Activated CD8-positive, alpha-beta T cell treated with anti-CD3 and anti-CD28 coated beads, Interleukin-2, amount 10 ng/mL, durations not matched to agents 7 days and 5 days (primary cell): ENCODE measurements at places on chromosomes 1 and 21. TPM values are rescaled to one million over a fixed set of nuclear protein-coding genes. Genes with fewer than 3 reads are reported as not detected.

DNA sequence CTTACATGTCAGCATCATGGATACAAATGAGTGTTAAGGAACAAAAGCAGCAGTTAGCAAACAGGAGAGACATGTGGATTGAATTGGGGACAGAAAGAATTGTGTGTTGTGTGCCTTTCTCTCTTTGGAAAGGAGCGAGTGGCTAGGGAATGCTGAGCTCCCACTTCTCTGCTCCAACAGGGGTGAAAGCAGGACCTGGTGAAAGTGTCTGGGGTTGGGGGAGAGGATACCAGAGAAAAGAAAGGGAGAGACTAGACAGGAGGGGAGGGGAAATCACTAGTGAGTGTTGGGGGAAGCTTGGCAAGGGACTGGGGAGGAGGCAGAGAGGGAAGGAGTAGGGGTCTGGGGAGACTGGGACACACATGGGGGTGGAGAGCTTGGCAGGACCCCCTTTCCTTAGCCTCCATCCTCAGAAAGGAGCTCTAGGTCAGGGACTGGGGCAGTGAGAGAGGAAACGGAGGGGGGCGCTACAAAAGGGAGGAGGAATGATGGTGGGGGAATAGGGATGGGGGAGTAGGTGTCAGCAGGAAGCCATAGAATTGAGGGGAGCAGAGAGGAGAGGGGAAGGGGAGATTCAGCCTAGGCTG, 2.2 kb downstream of the KIRREL1 start:
- H3K4me3 ChIP-seq, result no peak overlapping the region
- DNase-seq, result no peak
- no peaks in the 10 kb centered on the region for H3K4me1 ChIP-seq
- H3K27ac ChIP-seq, result no peak overlapping the region

GRCh38 chr1:216742625-216743024, 19.4 kb upstream of the ESRRG start:
- no peak for DNase-seq
- H3K4me1 ChIP-seq, result no peaks in the 10 kb centered on the region
- no peak overlapping the region for H3K27ac ChIP-seq
- H3K4me3 ChIP-seq, result no peak overlapping the region
- no peaks in the 10 kb centered on the region for H3K27me3 ChIP-seq

The ACADM gene
- 52.1 TPM for total RNA-seq

- H3K27me3 ChIP-seq, result peaks cover 7% of the 10 kb centered on the region
- no peaks in the 10 kb centered on the region for H3K36me3 ChIP-seq
- no peak for DNase-seq
- H3K27ac ChIP-seq, result no peak overlapping the region
- no peak overlapping the region for H3K4me3 ChIP-seq
These were observed 163.6 kb downstream of the TNFSF18 start for GRCh38 chr1:172887162-172887561.

GRCh38 chr21:20971296-20971921, 26.8 kb upstream of the NCAM2 start:
- H3K27me3 ChIP-seq, result no peaks in the 10 kb centered on the region
- no peak overlapping the region for H3K27ac ChIP-seq
- no peaks in the 10 kb centered on the region for H3K4me1 ChIP-seq
- H3K36me3 ChIP-seq, result no peaks in the 10 kb centered on the region
- DNase-seq, result peak; percentile 28

The BCAR3 gene
- total RNA-seq, result 0.79 TPM

- no peak for DNase-seq
- H3K4me1 ChIP-seq, result peaks cover 3% of the 10 kb centered on the region
- H3K27ac ChIP-seq, result no peak overlapping the region
- H3K4me3 ChIP-seq, result no peak overlapping the region
These were observed 133.1 kb downstream of the AKT3 start for GRCh38 chr1:243716906-243717305.

The SPRR1B gene
- not detected for total RNA-seq

GRCh38 chr1:109444346-109444745, 18.1 kb upstream of the PSMA5 start:
- no peak overlapping the region for H3K27ac ChIP-seq
- H3K4me3 ChIP-seq, result no peak overlapping the region
- H3K4me1 ChIP-seq, result no peaks in the 10 kb centered on the region
- H3K27me3 ChIP-seq, result peaks cover 18% of the 10 kb centered on the region
- no peak for DNase-seq
- H3K36me3 ChIP-seq, result no peaks in the 10 kb centered on the region

The CRNN gene
- not detected for total RNA-seq

GRCh38 chr1:92754000-92754718, 30.7 kb downstream of the EVI5 start:
- no peaks in the 10 kb centered on the region for H3K4me1 ChIP-seq
- peaks cover 14% of the 10 kb centered on the region for H3K27me3 ChIP-seq
- no peak overlapping the region for H3K27ac ChIP-seq
- H3K36me3 ChIP-seq, result no peaks in the 10 kb centered on the region
- no peak overlapping the region for H3K4me3 ChIP-seq
- DNase-seq, result no peak
